ENCODE measurements at places on chromosomes 3 and 15.

DNA sequence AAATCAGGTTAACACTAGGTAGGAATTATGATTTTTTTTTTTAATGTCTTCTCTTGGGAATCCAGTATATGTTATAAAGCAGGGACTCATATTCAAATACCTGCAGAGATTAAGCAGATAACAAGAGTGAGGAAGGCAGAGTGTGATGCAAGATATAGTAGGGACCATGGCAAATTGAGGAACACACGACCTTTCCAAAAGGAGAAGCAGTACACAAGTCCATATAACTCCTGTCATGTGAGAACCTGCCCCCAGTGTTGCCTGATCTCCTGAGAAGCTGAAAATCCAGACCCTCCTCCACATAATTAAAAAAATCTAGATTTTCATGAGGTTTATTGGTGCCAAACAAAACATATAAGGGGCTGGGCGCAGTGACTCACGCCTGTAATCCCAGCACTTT, 3.6 kb downstream of the RFC4 start:
- no peak for DNase-seq

DNA sequence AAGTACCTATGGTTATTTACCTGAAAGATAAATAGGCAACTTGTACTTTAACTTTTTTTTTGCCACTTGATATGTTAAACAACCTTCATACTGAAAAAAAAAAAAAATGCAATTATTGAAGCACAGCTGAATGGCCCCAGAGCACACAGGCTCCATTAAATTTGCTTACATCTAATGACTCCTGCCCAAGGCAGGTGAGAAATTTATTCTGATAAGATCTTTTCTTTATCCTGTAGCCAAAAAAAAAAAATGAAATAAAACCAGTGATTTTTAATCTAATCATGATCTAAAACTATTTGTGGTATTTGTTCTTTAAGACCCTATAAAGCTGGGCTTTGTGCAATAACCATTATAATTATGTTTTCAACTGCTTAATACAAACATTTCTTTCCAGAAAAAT, 115.7 kb downstream of the DPH6 start:
- DNase-seq: no peak

GRCh38 chr15:59394166-59394661, 21.5 kb upstream of the MYO1E start:
- no peak for DNase-seq

GRCh38 chr3:55668359-55668758, 181.3 kb upstream of the WNT5A start:
- DNase-seq: no peak

DNA sequence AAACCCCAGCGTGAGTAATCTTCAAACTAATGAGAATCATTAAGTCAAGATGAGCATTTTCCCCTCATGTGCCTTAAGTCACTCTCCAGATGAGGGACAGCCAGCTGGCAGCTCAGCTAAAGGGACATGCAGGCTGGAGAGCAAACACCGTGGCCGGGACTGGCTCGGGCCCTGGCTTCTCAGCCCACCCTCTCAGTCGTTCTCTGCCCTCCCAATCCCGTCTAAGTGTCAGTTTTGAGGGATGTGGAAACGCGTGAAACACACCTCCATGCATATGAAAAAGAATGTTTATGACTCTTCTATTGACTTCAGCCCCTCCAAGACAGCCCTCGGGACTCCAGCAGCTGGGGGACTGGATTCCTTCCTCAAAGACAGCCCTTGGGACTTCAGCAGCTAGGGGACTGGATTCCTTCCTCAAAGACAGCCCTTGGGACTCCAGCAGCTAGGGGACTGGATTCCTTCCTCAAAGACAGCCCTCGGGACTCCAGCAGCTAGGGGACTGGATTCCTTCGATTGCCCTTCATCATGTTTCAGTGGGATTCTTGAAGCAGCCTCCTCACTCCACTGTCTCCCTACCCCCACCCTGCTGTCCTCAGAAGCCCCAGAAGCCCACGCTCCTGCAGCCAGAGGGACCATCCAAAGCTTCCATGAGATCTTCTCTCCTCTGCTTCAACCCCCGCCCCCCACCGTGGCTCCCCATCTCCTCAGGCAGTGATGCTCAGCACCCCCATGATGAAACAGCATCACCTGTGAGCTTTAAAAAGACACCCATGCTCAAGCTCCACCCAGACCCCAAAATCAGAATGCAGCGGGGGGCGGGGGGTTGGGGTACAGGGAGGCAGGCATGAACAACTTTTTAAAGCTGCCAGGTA, 228.9 kb downstream of the XXYLT1 start:
- no peak for DNase-seq

GRCh38 chr15:98567951-98568350, 80.4 kb upstream of the IGF1R start:
- DNase-seq: no peak

DNA sequence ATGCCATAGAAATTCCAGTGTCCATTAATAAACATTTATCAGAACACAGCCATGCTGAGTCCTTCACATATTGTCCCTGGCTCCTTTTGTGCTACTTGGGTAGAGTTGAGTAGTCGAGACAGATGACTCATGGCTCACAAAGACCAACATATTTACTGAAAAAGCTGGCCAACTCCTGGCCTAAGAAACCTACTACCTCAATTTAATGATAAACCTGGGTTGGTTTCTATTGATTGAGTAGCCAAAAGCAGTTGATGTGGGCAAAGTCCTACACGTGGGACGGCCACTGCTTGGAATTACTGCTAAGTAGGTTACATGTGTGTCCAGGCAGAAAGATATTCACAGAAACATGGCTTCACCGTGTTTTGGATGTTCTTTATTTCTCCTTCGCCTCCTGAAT, 402.2 kb downstream of the NR2F2 start:
- no peak for DNase-seq

GRCh38 chr3:64836097-64836496, 148.3 kb upstream of the ADAMTS9 start:
- no peak for DNase-seq

- no peak for DNase-seq
Observed at GRCh38 chr3:28792604-28793003, 444.0 kb upstream of the AZI2 start.

DNA sequence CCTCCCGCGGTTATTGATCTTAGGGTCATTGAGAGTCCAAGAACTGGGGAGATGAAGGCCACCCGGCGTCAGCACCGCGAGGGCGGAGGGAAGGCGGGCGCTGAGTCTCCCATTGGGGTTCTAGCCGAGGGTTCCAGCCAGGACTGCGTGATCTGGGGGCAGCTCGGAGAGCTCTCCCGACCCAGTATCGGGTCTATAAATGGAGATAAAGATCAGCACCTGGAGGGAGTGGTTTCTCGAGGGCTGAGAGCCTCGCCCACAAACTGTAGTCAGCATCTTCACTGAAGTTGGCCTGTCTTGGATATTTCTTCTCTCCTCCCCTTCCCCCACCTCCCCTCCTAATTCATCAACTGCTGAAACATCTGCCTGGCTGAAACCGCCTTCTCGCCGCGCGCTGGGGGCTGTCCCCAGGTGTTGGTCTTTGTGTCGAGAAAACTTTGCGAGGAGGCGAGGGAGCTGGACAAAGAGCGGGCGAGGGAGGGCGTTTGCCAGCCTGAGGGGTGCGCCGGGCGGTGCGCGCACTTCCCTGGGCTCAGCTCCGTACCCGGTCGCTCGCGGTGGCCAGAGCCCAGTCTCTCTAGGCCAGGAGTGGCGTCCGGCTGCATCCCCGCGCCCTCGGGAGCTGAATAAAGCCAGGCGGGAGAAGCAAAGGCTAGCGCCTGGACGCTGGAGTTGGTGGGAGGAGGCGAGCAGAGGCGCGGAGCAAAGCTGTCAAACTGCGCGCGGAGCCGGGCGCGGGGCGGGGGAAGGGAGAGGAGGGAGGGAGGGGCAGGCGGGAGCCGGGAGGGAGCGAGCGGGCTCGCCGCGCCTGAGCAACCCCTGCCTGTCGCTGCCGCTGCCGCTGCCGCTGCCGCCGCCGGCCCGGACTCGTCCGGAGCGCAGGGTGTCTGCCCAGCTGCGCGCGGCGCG, at the start of gene ST8SIA2:
TSS of gene ST8SIA2 (plus strand) at position 811 of the 909 bp plus-strand sequence. CDS start 184 bp downstream, outside the sequence.
- DNase-seq: no peak

Measured in NCI-H1436 treated with DMSO at 0.1 percent for 48 hours (cell line).